ENCODE measurements at places on chromosomes 2 and 18.

- DNase-seq, result no peak
Measured at GRCh38 chr2:234410526-234410925, 86.4 kb downstream of the ARL4C start.

DNA sequence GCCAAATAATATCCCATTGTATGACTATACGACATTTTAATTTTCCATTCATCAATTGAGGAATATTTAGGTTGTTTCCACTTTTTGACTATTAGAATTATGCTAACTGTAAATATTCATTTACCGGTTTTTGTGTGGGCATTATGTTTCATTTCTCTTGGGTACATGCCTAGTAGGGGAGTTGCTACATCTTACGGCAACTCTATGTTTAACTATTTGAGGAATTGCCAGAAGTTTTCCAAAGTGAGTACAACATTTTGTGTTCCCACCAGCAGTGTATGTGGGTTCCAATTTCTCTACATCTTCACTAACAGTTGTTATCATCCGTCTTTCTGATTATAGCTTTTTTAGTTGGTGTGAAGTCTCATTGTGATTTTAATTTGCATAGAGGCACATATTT, 1.6 kb upstream of the KDSR start:
- no peak for DNase-seq

DNA sequence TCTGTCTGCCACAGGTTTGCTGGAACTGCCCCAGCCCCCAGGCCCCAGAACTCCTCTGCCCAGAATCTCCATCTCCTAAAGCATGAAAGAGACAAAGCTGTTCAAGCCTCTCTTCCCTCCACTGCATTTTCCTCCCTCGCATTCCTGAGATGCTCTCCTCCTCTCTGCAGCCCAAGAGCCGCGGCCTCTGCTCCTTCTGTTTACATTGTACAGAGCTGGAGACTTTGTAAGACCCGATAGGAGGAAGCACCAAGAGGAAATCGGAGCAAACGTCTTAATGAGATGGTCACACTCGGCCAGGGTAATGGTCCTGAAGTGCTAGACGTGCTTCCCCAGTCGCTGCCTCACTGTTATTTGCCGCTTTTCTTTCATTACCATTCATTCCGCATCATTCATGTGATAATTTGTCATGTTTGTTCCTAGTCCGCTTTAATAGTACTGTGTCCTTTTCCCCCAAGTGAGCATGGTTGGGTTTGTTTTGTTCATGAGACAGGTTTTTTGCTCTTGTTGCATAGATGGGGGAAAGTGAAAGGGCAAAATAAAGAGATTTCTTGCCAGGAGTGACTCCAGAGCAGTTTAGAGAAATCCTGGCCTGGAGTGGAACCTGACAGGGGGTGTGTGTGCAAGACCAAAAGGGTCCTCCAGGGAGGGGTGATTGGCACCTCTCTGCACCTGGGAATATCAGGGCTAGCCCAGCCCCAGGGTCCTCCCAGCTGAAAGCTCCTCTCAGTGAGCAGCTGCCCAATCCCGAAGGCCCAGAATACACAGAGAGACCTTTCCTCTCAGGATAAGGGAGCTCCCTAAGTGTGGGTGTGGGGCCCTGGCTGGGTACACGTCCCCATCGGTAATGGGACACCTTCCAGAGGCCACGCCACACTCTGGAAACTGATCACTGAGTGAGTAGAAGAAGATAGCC, 44.9 kb upstream of the ID2 start:
- DNase-seq, result no peak

DNA sequence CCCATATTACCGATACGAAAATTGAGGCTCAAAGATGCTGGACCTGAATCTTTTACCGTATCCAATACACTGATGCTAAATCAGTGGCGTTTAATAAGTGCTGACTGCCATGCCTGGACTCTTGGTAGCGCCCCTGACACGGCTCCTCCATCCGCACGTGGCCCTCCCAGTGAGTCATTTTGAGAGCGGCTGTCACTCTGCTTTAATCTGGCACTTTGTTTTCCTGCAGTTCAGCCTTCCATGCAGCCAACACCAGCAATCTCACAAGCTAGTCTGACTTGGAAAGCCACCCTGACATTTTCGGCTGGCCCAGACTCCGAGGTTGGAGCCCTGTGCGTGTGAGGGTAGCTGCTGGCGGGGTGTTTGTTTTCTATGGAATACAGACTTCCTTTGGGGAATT, 155.1 kb upstream of the LMAN1 start:
- no peak for DNase-seq

- DNase-seq, result no peak
Measured at GRCh38 chr2:98808546-98808945, 77.6 kb upstream of the MGAT4A start.
